ENCODE measurements at places on chromosomes 6 and 20.
A peak's percentile ranks its signal among the peaks of the same experiment; 100 is the strongest.

DNA sequence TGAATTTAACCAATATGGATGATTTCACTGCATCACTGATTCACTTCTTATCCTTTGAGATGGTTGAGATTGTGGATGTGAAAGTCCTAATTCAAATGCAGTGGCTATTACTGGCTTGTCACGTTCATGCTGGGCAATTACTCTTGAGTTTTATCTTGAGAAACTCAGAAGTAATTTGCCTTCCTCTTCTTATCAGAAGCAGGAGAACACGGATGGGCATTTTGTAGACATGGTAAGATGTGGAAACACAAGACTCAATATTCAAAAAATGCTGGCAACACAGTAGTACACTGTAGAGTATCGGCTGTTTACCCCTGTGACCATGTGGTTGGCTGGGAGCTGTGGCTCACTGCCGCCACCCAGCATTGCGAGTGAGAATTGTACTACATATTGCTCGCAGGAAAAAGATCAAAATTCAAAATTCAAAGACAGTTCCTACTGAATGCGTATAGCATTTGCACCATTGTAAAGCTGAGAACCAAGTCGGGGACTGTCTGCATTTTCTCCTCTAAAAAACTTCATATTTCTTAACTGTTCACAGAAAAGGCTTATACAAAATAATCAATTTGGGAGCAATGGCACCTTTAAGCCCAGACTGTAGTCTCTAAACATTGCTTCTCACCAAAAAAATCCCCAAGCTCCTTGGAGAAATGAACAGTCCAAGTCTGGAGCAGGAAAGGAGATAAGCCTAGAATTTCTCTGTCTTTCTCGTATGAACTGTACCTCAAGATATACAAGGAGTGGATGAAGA is 61.9 kb upstream of the ELOVL5 start:
- peaks cover 4% of the 10 kb centered on the region for H3K4me1 ChIP-seq
- H3K27me3 ChIP-seq, result no peaks in the 10 kb centered on the region
- no peak overlapping the region for H3K27ac ChIP-seq
- H3K4me3 ChIP-seq, result no peak overlapping the region

DNA sequence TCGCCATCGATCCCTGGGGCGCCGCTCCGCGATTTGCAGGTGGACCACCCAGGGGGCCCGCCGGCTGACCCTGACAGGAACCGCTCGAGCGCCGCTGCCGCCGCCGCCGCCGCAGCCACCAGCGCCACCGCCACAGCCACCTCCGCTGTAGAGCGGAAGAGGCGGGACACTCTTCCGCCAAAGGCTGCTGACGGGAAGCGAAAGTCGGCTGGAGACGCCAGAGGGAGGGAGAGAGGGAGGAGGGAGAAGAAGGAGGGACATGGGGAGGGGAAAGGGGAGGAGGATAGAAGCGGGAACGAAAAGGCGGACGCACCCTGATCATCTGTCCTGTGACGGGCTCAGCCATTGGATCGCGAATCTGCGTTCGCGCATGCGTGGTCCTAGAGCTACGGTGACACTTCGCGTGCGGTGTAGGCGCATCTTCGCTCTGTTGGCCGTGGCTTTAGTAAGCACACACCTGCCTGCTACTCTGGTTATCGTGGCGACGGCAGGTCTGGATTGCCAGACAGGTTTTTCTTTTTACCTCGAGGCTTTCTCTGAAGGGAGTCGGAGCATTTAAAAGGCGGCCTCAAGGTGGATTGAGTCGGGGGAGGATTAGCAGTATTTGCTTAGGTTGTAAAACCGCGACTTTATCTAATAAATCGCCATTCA is at the start of gene TMEM30A:
Gene TMEM30A (minus strand): TSS at position 161 of the 651 bp plus-strand sequence. CDS start 154 bp downstream, at position 7.
- H3K4me3 ChIP-seq, result peak within 1 kb of the TSS; percentile 91
- peak; percentile 98 for DNase-seq
- peak within 1 kb of the TSS; percentile 80 for H3K27ac ChIP-seq

DNA sequence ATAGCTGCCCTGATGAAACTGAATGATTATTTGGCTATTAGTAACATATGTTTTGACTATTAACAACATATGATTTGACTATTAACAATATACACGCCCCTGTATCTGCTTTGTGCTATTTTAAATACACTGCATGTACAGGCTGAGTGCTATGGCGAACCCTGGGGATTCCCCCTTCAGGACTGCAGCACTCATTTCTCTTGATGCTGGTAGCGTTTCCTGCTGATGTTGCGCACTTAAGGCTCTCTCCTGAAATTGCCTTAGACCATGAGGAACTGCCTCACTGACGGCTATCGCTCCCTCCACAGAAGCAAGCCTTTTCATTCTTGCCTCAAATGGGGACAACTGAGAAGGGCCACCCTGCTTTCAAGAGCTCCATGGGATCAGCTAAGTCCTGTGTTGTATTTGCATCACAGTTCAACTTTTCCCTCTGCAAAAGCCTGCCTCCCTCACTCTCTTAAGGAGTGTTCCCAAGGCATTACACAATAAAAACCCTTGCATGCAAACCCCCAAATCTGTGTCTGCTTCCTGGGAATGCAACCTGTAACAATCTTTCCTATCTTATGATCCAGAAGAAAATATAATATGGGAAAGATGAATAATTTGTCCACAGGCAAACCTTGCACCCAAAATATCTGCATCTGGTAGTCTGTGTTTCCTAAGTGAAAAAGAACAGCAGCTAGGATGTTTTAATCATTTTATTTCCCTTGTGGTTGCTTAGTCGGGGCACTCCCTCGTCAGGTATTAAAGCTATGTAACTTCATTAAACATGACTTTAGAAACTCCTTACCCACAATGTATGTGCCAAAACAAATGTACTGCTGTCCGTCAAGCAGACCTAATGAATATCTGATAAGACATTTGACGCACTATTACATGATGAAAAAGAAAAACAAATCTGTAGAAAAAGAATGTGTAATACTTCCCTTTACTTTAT is 456.4 kb downstream of the COL12A1 start:
- no peaks in the 10 kb centered on the region for H3K36me3 ChIP-seq
- no peak for DNase-seq
- no peak overlapping the region for H3K27ac ChIP-seq
- no peak overlapping the region for H3K4me3 ChIP-seq

DNA sequence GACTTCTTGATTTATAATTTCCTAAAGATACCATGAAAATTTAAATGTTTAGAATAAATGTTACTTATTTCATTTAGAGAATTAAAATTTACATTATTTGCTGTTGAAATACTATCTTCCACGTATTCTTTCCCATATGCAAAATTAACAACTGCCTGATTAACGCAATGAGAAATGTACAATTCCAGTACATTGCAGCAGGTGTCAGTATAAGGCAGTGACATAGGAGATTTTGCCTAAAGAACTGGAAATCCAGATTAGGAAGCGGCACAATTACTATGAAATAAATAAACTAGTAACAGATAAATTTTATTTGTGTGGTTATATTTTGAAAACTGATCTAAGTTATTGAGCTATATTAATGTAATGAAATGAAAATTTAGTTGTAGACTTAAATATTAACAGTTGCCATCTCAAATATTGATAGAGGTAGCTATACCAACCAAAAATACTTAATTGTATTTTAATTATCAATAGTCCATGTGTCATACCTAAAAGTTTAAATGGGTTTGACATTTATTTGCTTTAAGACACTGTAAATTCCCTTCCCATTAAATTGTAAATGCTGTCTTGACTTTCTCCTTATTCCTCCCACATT is 300.2 kb downstream of the UTRN start:
- peak; percentile 40 for DNase-seq
- H3K4me3 ChIP-seq, result no peak overlapping the region
- H3K27me3 ChIP-seq, result no peaks in the 10 kb centered on the region
- peaks cover 10% of the 10 kb centered on the region for H3K4me1 ChIP-seq

GRCh38 chr6:52390361-52390727 is 28.4 kb downstream of the PAQR8 start:
- peaks cover 57% of the 10 kb centered on the region for H3K4me1 ChIP-seq
- H3K4me3 ChIP-seq, result peak overlapping the region; percentile 11
- no peaks in the 10 kb centered on the region for H3K27me3 ChIP-seq
- DNase-seq, result peak; percentile 74
- no peaks in the 10 kb centered on the region for H3K36me3 ChIP-seq
- peak overlapping the region; percentile 84 for H3K27ac ChIP-seq

DNA sequence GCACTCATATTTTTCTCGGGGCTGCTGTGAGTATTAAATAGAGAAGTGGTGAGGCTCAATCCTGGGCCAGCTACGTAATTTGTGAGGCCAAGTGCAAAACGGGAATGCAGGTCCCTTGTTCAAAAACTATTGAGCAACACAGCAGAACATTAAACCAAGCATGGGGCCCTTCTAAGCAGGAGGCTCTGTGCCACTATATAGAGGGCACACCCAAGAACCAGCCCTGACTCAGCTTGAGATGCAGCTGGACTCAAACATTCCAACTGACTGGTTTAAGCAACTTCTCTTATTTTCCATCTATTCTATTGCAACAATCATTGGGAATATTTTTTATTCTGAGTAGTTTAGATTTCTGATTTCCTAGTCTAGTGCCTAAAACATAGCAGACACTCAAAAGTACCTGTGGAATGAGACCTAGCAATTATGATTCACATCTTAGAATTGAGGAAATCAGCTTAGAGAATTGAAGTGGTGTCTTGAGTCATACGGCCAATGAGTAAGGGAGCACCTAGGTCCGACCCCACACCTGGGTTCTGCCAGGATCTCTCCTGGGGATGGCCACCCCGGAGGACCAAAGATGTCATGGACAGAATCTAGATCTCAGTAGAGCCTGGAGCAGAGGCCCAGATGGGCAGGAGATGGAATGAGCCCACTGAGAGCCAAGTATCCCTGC is 1.3 kb downstream of the SIRPB2 start:
- no peak overlapping the region for H3K4me3 ChIP-seq
- no peaks in the 10 kb centered on the region for H3K4me1 ChIP-seq
- DNase-seq, result no peak
- H3K27me3 ChIP-seq, result peaks cover 2% of the 10 kb centered on the region
- no peaks in the 10 kb centered on the region for H3K36me3 ChIP-seq

DNA sequence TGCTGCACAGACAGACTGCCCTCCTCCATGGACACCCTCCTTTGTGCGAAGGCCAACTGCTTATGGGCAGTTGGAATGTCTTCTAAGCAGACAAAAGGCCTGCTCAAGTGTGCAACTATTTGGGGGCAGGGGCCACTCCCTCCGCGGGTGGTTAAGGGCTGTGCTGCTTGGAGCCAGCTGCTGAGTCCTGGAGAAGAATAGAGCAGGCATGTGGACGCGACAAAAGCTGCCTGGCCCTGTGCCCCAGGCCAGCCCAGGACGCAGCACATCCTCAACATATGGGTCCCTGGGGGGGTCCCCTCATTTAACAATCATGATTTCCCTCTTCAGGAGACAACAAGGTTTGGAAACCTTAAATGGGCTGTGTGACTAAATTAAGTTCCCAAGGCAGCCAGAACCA is 45.5 kb upstream of the ENTPD6 start:
- no peaks in the 10 kb centered on the region for H3K4me1 ChIP-seq
- no peak overlapping the region for H3K27ac ChIP-seq
- no peak overlapping the region for H3K4me3 ChIP-seq
- DNase-seq, result no peak

Measured in HepG2 (cell line).